Activated T-cell treated with anti-CD3 and anti-CD28 coated beads, Interleukin-2, amount 50 U/mL, for 72 hours (primary cell): ENCODE measurements at places on chromosomes 7 and 10. TPM values are rescaled to one million over a fixed set of nuclear protein-coding genes. Genes with fewer than 3 reads are reported as not detected.

DNA sequence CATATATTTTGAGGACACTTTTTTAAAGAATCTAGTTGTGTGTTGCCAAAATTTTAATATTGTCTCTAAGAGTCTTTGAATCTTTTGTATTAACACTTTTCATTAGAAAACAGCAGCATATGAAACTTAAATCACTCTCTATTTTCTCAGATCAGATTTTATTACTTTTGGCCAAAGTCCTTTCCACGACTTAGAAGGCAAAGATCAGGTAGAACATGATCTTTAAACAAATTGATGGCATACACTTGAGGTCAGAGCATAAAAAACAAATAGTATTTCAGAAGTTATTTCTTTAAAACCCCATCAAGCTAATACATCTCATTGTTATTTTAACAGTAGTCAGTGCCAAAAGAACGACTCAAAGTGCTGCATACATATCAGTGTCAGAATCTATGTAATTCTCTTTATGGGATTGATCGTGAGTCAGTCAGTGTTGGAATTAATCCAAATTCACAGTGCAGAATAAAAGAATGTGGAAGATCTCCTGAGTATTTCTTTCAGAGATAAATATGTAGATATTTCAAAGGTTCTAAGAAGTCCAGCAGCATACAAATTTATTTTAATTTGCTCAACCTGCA, 9.6 kb upstream of the AGMO start:
- no peak for DNase-seq

GRCh38 chr7:36048141-36048901, 104.7 kb upstream of the EEPD1 start:
- no peak for DNase-seq

DNA sequence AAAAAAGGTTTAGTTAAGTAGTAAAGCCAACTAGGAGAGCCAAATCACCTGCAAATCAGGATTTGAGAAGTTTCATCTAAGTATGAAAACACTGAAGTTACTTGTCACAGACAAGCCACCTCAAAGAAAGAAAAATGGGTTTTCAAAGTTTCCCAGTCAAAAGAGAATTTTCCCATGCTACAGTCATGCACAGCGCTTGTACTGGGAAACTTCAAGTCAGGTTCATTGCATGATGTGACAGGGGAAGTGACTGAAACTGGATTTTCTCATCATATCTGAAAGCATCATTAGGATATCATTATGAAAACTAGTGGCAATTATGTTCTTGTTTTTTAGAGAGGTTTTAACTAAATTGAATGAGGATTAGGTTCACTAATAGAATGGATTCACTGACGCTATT, 167.0 kb downstream of the SGMS1 start:
- no peak for DNase-seq

GRCh38 chr10:51423121-51423452, 276.3 kb downstream of the CSTF2T start:
- no peak for DNase-seq

DNA sequence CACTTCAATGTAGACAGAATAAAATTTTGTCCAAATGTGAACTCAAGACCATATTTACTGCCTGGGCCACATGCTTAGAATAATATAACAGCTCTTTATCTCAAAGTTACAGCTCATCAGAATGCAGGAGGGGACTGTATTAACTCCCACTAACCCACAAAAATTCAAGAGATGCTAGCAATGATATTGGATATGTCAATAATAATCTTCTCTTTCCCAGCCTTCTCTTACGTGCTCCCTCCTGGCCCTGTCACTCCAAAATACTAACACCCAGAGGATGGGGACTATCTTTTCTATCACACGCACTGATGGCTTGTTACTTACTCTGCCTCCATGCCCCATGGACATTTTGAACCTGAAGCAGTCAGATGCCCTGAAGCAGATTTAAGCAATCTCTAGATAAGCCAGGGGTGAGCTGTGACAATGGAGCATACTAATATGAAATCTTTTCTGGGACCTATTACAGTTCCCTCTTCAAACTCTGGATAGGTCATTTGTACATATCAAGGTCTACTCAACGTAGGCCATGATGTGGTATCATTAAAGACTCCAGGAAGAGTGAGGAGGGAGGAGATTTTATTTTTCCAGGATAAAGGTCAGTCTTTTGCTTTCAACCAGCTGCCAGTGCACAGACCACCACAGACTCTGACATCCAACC, 803.0 kb downstream of the GRM8 start:
- DNase-seq = no peak

DNA sequence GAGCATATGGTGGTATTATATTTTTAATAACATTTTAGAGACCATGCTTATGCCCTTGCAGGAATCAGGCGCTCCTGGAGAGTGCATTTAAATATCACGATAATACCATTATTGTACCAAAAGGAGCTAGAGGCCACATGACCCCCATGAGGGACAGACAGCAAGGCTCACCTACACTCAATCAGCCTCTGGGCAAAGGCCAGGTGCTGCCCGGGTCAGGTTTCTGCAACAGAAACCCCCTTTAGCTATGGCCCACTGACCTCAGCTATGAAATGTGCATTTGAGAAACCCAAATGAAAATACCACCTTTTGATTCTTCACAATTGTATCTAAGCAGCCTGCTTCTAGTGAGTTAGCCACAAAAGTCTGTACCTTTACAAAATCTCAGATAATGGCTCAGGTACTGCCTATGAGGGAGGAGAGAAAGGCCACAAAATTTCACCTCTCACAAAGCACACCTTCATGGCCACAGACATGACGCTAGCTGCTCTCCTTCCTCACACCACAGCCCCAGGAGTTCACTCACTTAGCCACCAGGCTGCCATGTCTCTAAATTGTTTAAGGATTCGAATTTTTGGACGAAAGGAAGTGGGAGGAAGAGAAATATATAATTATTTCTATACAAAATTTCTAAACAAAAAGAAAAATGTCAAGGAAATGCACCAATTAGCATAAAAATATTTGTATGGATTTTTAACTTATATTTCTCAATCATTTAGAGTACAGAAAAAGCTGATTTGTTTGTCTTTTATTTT, 79.9 kb downstream of the GLI3 start:
- DNase-seq = no peak

DNA sequence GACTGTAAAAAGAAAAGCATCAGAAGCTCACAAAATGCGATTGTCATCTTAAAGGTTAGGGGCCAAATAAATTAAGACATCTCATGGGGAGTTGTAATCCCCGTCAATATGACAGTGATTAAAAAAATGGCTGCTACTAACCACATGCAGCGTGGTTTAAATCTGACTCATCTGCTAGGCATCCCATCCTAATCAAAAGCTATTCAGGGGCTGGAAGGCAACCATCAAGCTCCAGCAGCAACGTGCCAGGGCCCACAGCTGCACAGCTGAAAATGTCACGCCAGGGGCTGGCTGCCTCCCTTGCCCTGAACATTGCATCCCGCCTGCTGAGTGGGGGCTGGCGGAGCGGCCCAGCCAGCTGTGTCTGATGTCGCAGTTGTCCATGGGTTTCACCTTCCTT, 66.3 kb upstream of the FRMD4A start:
- DNase-seq = no peak

The PDCD11 gene
- total RNA-seq = 54.0 TPM

The GPR141 gene
- not detected for total RNA-seq

The NCF1 gene
- total RNA-seq = 3.8 TPM

The ADRA2A gene
- 0.07 TPM for total RNA-seq
